Psoas muscle (tissue), 8 donors: ENCODE measurements at places on chromosomes 3 and 15.

- no peak for DNase-seq
Observed at GRCh38 chr15:27166917-27167316, 195.9 kb downstream of the GABRG3 start.

DNA sequence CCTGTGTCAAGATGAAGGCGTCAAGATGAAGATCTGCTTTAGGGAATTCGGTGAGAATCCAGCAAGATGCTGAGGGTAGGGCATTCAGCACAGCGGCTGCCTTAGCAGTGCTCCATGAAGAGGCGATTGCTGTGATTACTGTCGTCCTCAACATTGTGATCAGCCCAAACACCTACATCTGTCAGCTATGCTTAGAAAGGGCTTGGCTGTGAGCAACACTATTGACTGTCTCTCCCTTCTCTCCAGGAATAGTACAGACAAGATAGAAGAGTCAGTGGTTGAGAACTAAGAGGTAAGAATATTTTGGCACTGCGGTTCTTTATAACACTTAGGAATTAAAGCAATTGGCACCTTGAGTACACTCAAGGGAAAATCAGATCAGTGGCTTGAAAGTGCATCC, 91.3 kb downstream of the THBS1 start:
- no peak for DNase-seq

- no peak for DNase-seq
Observed at GRCh38 chr15:81265256-81265943, 58.5 kb downstream of the STARD5 start.

DNA sequence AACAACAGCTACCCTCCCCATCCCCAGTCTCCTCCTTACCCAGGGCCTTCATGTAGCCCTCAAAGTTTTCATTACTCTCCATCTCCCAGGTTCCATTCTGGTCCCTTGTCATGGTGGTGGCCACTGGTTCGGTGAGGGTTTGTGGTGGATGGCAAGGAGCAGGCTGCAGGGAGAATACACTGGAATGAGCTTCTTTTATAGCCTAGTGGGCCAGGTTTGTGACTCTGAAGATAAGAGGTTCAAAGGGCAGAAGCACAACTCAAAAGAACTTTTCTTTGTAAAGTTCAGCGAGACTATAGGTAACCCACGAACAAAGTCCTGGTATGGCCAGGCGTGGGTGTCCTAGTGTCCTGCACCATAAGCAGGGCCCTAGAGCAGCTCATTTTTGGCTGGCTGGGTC, at the start of gene RBP2:
RBP2 (minus strand) TSS at position 169 of the 400 bp plus-strand sequence; CDS start at position 112, 57 bp downstream.
- no peak for DNase-seq

DNA sequence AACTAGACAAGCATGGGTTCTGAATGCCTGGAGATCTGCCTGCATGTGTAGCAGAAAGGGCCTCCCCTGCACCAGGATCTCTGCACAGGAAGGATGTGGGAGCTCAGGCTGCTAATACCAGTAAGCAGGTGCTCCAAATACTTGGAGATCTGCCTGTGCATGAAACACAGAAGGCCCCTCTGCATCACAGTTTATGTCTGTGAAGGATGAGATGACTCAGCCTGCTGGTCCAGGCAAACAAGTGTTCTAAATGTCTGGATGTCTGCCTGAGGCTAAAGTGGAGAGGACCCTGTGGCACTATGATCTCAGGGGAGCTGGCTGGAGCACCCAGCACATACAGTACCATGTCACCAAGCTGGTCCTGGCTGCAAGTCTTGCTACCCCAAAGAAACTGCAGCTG, 678.8 kb downstream of the MCTP2 start:
- no peak for DNase-seq

GRCh38 chr15:97893967-97894366, 66.5 kb upstream of the ARRDC4 start:
- no peak for DNase-seq

- DNase-seq: no peak
Observed at GRCh38 chr3:57935539-57935938, 72.7 kb upstream of the FLNB start.

DNA sequence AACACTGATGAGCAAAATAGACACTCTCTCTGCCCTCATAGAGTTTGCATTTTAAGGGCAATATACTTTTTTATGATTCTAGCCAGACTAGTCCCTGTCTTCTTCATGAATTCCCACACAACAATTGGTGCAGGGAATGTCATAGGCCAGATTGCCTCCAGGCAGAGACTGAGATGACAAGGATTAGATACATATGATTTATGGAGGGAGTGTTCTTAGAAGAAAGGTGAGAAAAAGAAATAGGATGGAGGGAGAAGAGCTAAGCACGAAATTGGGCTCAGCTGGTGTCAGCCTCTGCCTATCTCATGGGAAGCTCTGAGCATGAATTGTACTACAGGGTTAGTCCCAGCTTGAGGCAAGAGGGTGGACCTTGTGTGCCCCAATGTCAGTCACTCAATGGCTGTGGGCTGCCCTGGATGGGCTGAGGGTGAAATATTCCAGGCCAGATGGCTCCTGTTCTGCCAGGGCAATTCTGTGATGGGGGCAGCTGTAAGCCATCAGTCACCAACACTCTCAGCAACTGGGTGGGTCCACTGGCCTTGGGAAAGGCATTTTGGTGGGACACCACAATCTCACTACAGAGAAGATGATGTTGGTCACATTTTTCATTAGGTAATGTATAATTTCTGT, 31.1 kb downstream of the EIF1B start:
- DNase-seq: no peak

GRCh38 chr3:13132731-13133410, 59.6 kb upstream of the IQSEC1 start:
- no peak for DNase-seq

GRCh38 chr15:64697911-64698369, 77.4 kb downstream of the RBPMS2 start:
- DNase-seq: no peak

- DNase-seq: no peak
Observed at GRCh38 chr3:50269977-50270413, 1.0 kb downstream of the SEMA3B start.

- DNase-seq: no peak
Observed at GRCh38 chr3:97579365-97579764, 185.2 kb upstream of the ARL6 start.

DNA sequence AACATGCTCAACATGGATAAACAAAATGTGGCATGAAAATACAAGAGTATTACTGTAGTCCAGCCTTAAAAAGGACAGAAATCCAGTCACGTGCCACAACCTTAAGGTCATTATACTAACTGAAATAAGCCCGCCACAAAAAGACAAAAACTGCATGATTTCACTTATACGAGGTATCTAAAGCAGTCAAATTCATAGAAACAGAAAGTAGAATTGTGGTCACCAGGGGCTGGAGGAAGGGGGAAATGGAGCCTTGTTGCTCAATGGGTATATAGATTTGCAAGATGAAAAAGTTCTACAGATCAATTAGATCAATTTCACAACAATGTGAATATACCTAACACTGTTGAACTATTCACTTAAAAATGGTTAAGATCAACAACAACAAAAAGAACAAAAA, 7.4 kb downstream of the GLB1 start:
- no peak for DNase-seq

DNA sequence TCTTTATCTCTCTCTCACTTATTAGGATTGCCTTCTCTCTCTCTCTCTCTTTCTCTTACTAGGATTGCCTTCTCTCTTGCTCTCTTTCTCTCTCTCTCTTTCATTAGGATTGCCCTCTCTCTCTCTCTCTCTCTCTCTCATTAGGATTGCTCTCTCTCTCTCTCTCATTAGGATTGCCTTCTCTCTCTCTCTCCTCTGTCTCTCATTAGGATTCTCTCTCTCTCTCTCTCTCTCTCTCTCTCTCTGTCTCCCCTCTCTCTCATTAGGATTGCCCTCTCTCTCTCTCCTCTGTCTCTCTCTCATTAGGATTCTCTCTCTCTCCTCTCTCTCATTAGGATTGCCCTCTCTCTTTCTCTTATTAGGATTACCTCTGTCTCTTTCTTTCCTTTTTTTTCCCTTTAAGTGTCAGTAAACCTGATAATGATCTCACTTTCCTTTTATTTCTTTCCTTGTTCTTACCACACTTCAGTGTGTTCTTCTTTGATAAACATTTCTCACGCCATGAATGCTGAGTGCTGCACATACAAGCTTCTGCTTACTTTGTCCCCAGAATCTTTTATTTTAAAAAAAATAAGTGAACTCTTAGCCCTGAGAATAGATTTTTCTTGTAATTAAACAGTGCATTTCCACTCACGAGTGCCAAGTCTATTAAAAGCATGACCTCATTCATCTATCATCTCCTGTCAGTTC, 243.4 kb upstream of the TBC1D5 start:
- DNase-seq: no peak

- no peak for DNase-seq
Observed at GRCh38 chr3:127200086-127200691, 7.3 kb downstream of the PRR23E start.

DNA sequence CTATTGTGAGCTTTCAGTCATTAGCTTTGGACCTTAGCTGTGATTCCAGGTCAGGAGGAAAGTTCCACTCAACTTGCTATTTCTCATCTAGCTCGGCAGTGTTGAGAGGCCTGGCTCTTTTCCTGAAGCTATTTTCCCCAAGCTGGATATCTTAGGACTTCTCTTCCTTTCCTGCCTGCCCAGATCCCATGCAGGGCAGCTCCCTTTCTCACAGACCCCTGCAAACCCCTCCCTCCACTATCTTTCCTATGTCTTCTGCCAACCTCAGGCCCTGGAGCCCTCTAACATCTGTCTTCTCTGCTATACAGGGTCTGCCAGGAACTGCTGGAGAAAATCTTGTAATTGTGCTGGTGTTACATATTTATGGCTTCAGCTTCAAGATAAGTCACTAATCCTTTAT, 49.6 kb downstream of the SH3GL3 start:
- DNase-seq: no peak

DNA sequence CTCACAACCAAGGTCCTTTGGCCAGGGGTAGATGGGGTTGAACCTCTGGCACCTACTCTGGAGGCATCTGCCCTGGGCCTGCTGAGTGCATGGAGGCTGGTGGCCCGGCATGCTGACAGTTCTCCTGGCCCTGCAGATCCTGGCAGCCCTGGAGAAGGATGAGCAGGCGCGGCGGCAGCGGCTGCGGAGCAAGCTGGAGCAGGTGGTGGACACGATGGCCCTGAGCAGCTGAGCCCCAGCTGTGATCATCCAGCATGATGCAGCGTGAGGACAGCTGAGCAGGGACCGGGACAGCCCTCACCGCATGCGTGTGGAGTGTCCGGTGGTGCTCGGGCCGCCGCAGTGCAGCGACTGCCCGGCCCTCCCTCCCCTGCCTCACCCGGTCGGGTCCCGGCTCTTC, 50.9 kb downstream of the PLXNA1 start:
- DNase-seq: peak; percentile 12

- no peak for DNase-seq
Observed at GRCh38 chr15:50552238-50552637, 5.8 kb upstream of the USP50 start.

DNA sequence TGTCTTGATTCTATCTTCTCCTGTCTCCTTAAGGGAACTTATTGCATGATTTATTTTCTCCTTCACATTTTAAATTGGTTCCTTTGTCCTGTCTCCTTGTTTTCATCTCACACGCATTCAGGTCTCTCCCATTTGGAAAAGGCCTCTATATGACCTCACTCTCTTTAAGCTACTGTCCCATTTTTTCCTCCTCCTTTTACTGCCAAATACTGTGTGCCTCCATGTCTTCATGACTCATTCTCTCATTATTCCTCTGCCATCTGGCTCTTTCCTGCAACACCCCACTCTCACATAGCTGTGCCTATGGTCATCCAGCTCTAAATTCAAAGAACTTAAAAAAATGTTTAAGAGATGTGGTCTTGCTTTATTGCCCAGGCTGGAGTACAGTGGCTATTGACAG, 48.0 kb downstream of the TYRO3 start:
- DNase-seq: no peak

DNA sequence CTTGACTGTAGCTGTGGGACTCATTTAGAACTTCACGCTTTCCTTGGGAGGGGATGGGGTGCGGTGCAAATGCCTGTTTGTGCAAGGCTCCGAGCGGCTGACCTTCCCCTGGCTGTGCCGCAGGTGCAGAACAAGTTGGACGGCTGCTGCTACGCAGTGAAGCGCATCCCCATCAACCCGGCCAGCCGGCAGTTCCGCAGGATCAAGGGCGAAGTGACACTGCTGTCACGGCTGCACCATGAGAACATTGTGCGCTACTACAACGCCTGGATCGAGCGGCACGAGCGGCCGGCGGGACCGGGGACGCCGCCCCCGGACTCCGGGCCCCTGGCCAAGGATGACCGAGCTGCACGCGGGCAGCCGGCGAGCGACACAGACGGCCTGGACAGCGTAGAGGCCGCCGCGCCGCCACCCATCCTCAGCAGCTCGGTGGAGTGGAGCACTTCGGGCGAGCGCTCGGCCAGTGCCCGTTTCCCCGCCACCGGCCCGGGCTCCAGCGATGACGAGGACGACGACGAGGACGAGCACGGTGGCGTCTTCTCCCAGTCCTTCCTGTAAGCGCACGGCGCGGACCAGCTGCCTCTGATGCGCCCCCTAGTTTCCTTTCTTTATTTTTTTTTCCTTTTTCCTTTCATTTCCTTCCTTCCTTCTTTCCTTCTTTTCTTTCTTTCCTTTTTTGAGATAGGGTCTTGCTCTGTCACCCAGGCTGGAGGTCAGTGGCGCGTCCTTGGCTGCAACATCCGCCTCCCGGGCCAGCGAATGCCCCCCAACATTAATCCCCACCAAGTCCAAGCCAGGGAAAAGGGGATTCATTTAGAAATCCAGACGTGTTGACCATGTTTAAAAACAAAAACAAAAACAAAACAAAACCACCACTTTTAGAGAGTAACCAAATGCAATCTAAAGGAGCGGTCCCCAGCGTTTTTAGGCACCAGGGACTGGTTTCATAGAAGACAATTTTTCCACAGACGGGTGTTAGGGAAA, 42.7 kb downstream of the EIF2AK4 start:
- DNase-seq: peak; percentile 76

DNA sequence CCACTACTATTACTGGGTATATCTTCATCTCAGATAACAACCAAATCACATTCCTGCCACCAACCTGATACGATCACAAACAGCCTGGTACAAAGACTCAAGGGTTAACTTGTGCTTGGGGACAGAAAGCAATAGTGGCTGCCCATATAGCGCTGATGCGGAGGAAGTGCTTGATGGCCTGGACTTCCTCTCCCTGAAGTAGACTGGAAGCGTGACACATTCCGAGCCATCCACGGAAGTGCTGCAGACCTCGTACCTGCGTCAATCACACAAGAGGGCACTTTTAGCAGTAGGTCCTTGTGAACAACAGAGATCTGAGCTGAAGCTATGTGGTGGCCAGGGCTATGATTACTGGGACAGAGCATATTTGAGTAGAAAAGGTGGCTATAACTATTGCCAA, 17.3 kb upstream of the C3orf62 start:
- no peak for DNase-seq
